ENCODE measurements at places on chromosomes 5 and 9.

DNA sequence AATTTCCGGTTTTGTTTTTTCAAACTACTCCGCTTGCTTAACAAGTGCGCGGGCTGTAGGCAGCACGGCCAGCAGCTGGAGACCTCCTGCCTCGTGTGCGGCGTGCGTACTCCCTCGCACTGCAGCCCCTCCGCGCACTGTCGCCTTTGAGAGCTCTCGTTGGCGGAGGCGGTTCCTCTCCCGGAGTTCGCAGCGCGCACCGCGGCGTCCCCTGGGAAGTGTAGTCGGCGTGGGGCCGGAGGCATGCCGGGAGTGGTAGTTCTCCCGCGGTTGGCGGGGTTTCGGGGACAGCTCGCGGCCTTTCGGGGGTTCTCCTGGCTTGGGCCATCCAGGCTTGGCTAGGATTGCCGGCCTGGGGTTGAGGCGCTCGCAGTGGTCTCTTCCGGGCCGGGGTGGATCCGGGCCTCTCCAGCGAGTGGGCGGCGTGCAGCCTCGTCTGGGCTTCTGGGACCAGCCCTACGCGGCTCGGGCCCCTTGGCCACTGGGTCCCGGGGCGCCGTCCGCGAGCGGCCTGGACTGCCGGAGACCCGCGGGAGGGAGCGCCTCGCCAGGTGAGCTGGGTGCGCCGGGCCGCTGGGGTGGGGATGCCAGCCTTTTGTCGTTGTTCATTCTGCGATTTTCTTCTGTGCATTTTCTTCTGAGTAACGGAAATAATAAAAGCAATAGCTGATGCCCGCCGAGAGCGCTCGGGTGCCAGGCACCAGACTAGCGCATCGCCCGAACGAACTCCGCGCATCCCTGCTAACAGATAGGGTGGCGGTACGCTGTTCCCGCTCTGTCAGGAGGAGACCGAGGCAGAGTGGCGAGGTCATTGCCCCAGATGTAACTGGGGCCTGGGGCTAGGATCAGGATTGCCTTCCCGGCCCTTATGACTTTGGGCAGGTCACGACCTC, at the start of gene ZNF354C:
ZNF354C (plus strand) TSS at position 258 of the 893 bp plus-strand sequence. CDS start 1,696 bp downstream, outside the sequence.
- peak; percentile 79 for DNase-seq

- no peak for DNase-seq
These were observed 21.9 kb upstream of the ISCA1 start for GRCh38 chr9:86304236-86304730.

DNA sequence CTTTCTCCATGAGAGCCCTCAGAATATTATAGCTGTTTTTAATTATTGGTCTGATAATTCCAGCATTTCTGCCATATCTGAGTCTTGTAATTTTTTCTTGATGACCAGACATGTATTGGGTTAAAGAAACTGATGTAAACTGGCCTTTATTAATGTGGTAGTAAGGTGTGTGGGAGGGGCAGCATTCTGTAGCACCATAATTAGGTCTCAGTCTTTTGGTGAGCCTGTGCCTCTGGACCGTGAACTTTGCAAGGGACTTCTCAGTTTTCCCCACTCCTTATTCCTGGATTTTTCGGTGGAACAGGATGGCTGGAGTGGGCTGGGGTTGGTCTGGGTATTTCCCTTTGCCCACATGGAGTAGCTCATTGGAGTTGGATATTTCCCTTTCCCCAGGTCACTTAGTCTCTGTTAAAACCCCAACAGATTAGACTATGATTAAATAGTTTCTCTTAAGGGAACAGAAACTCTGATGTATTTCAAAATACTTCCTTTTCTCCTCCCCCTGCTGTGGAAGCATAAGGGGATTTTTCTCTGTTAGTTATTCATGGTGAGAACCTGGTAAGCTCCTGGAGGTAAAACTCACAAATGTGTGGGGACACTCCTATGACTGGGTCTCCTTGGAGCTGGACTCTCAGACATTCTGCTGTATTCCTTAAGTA, 52.4 kb downstream of the FSD1L start:
- no peak for DNase-seq

DNA sequence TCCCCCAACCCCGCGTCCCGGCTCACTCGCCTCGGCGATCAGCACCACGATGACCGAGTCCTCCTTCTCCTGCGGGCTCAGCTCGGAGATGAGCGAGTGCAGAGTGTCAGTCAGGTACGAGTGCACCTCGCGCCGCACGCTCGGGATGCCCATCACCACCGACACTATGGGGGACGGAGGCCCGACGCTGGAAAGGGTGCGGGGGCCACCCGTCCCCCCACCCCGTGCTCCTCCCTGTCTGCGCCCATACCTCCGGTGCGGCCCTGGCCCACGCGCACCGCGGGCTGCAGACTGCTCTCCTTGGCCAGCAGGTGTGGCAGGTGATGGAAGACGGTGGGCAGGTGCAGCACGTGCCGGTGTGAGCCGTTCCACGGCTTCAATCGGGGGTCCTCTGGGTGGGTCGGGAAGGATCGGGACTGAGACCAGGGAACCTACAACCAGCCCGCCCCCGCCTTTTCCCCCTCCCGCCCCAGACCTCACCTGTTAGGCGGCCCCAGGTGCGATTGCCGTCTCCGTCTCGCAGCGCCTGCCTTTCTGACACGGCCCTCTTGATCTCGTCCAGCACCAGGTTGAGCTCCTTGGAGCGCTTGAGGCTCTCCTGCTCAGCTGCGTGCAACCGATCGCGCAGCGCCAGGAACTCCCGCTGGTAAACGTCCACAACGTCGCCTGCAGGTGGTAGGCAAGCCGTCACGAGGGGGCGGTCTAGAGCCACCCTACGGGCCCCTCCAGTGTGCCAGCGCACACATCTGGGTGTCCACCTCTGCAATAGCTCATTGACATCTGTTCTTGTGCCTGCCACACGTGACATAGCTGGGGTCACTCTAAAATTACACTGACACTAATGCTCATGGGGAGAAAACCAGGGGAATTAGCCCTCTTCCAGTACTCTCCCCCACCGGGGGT, 5.1 kb downstream of the MGAT4B start:
- DNase-seq = peak; percentile 62

DNA sequence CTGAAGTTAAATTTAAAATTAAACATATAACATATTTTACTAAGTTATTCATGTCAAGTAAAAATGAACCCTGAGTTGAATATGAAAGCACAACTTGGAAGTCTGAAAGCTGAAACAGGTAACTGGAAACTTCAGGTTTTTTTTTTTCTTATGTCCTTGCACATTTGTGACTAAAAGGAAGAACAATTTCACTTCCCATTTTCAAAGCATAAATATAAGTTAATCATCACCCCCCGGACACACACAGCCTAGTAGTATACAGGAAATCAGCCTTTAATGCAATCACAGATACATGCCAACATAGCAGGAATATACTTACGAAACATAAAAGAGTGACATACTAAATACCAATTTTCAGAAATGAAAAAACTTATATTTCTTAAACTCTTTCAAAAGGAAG, 225.9 kb downstream of the RFX3 start:
- no peak for DNase-seq

GRCh38 chr5:157350939-157351801, 85.2 kb downstream of the CYFIP2 start:
- DNase-seq = no peak

DNA sequence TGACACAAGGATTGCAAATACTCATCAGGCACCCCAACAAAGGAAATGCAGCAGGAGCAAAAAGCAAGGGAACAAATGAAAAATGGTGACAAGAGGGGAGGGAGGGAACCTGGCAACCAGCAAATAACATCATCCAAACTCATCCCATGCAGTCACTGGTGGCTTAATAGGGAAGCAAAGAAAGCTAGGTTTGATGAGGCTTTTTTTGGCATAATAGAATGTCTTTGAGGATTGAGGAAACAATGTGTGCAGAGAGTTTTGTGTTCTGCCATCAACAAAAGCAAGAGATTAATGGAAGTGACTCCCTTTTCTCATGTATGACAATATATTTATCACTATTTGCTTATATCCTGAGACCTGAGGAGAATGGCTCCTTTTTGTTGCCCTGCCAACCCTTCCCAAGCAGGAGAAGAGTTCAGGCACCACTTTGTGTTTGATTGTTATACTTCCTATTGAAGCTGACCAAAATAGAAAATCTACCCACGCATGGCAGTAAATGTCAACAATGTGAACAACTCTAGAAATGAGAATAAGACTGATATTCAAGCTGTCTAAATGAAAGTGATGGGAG, 375.7 kb downstream of the CAAP1 start:
- DNase-seq = no peak

DNA sequence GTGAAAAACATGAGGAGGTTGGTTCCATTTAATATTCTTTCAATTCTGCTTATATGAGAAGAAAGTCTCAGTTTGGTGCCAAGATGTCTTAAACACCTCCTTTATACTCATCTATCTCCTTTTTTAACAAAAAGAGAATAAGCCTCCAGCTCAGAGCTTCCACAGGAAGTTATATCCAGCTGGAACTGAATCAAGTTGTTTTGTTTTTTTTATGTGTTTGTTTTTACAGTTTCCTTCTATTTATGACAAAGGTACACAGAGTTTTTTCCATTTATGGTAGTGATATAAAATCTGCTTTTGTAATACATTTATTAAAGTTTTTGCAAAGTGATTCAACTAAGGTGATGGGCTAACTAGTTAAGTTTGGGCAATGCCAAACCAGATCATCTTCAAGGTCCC, 10.4 kb downstream of the SPARC start:
- no peak for DNase-seq

DNA sequence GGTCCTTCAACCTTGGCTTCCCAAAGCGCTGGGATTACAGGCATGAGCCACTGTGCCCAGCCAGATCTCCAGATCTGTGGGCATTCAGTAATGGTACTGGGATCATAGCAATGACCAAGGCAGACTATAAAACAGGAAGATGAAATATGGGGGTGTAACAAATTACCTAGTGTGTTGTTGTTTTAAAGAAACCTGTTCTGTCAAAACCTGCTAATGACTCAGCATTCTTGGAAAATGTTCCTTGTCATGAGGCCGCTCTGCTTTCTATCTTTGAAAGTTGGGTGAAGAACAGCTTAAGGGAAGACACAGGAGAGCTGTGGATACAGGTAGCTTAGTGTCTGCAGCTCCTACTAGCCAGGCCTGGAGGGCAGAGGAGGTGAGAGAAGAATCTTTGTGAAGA, 19.4 kb downstream of the TARS1 start:
- no peak for DNase-seq

GRCh38 chr5:150637245-150638052, 3.0 kb upstream of the SYNPO start:
- no peak for DNase-seq

DNA sequence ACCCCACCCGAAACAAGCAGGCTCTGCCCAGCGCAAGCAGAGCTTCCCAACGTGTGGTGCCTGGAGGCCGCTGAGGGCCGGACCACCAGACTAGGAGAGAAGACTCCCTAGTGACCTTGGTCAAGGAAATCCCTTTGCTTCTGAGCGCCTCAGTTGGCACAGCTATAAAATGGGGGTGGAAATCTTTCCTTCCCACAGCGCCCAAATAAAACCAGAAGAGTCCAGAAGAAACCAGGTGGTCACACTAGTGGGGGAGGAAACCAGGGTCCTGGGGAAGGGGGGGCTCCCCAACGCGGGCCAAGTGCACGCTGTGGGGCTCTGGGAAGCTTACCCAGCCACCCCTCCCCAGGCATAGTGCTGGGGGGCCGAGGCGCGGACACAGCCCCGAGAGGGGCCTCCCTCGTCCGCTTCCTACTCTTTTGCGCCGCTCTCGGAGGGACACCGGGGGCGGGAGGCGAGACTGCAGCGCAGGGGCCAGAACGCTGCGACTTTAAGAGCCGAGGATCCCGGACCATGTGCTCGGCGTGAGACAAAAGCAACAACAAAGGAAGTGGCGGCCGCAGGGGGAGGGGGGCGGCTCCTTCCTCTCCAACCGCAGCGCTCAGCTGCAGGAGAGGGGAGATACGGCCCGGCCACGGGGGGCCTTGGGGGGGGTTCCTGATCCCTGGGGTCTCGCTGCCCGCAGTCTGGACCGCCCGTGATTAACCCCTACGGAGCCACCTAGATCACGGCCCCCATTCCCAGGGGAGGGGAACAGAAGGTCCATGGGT, 885 bp downstream of the RNF44 start:
- DNase-seq = peak; percentile 80

GRCh38 chr9:89418474-89418845, 79.5 kb downstream of the SEMA4D start:
- no peak for DNase-seq

DNA sequence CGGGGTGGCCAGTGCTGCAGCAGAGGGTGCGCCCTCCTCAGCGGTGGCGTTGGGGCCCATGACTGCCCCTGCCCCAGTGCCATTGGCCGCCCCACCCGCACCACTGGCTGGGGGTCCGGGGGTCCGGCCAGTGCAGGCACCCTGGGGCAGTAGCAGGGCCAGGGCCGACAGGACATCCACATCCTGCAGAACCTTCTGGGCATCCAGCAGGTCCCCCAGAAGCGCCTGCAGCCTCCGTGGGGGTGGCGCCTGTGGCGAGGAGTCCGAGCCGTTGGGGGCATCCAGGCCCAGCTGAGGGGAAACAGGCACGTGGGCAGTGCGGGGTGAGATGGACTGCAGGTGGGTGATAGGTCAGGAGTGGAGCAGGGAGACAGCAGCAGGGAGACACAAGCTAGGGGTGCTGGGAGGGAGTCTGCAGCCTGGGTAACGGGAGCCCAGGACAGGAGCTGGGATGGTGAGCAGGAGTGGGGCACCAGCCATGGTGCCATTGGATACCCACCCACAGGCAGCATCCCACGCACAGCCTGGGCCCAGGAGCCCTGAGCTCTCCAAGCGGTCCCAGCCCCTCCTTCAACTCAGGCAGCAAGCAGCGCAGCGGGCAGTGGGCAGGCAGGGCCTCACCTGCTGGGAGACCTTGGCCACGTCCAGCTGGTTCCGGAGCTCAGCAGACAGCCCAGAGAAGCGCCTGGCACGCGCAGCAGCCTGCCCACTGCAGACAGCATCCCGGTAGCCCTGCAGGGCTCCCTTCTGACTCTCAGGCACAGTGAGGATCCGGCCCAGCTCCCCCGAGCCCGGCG, 7.1 kb downstream of the ABCA2 start:
- DNase-seq = no peak

GRCh38 chr5:67234671-67235176, 38.1 kb upstream of the CD180 start:
- DNase-seq = peak; percentile 37

DNA sequence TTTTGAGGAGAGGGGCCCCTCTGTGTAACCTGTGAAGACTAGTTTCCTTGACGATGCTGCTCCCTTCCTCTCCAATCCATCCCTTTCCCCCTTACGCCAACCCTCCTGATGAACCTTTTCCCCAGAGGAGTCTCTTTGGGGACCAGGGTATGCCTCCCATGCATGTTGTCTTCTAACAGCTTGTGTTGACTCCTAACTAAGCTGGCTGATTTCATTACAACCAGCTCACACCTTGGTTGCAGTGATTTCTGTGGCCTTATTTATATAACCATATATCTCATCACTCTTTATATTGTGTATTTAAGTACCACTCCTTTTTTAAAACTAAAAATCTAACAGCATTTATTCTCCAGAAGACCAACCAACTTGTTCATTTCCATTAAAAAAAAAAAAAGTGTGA, 42.5 kb downstream of the SFXN1 start:
- no peak for DNase-seq

Measured in small intestine (tissue), 16 donors.